Caki2 (cell line): ENCODE measurements at places on chromosomes 4 and X.

DNA sequence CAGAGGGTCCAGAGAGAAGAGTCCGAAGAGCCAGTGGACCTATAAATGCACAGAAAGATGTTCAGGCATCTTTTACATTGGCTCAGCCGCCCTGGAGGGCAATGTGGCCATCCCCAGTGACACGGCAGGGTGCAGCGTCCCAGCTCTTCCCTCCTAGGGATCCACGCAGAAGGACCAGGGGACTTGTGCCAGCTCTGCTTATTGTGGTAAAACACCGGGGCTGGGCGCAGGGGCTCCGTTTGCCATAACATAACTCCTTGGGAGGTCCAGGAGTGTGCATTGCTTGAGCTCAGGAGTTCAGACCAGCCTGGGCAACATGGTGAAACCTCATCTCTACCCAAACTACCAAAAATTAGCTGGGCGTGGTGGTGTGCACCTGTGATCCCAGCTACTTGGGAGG is 70.2 kb downstream of the CPZ start:
- DNase-seq, result no peak

DNA sequence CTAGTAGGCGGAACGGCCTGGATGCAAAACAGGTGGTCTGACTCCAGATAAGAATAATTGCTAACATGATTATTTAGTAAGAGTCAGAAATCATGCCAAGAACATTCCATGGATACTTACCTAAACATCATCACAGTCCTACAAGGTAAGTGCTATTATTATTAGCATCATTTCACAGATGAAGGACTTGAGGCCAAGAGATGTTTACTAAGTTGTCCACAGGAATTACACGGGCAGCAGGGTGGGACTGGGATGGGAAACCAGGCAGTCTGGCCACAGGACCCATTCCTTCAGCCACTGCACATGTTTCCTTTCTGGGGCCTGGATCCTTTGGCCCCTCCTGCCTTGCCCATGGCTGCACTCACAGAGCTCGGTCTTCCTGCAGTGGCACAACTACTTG is 48.3 kb downstream of the ANAPC4 start:
- DNase-seq, result no peak

DNA sequence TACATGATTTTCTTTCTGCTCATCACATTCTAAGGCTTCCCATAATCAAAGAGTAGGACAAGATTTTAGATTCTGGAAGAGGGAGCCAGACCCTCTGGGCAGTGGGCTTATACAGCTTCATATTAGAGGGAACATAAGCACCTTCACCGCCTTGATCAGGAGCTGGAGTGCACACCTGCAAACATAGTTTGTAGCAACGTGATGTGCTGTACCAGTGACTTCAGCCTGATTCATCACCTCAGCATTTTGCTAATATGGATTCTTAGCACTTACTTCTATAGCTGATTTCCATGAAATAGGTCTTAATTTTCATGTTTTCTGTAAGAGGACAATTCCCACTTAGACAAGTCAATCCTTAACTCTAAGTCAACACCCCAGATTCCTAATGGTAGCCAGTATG is 36.7 kb downstream of the PCDH18 start:
- DNase-seq, result no peak

GRCh38 chr4:47718696-47719095 is 119.2 kb downstream of the CORIN start:
- no peak for DNase-seq

- DNase-seq, result no peak
Observed at GRCh38 chrX:28884823-28885222, 297.6 kb downstream of the IL1RAPL1 start.

DNA sequence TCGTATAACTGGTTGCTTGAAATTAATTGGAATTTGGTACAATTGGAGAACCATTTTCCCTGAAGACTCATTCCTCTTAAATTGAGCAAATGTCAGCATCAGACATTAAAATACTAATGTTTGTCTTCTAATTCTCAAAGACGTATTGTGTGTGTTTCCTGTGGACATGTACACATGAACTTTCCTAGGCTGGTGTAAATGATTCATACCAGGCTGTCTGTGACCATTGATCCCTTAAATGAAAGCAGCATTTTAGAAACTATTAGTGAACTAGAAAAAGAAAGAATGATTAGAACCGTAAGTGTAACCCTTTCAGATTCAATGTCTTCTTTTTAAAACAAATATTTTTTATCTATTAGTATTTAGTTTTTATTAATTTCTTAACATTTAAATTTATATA is 332.9 kb downstream of the PPP3CA start:
- no peak for DNase-seq

DNA sequence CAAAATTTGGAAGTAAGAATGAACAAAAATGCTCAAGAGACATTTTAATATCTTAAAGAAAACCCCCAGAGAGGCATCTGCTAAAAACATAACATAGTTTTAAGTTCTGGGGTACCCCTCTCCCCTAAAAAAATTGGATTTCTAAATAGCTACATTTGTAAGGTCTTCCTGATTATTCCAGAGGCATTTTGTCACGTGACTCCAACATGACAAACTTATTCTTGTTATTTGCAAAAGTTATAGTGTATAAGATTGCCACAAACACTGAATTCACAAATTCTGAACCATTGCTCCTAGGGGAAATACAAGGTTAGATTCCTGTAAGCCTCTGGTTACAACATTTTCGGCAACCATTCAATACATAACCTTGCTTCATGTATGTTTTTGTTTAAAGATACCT is 73.4 kb downstream of the COL25A1 start:
- no peak for DNase-seq

DNA sequence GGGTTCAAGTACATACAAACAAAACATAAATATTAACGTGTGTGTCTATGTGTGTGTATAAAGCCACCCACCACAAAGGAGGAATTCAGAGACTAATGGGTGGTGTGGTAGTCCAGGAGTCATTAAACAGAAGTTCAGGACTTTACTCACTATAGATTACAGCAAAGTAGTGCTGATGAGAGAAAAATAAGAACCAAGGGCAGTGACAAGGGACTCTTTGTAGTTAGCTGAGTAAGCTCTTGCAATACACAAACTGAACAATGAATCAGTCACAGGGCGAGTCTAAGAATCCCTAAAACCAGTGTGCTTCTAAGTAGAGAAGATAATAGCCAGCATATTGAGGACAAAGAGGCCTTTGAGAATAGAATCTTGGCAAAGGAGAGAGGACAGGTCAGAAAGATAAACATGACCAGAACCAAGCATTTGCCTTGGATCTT is 232.4 kb downstream of the PPP3CA start:
- peak; percentile 36 for DNase-seq

DNA sequence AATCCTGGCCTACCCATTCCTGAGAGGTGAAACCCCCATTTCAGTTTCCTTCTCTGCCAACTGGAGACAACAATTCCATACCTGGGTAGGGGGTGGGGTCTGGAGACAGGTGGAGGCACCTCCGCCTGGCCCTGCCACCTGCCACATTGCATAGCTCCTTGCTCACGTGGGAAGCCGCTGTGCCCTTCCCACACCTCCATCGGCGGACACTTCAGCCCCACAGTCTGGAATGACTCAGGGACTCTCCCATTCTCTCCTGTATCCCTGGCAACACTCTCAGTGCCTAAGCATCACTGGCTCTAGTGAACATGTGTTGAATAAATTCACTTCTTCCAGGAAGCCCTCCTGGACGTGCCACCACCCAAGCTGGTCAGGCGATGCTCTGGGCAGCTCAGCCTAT is 21.7 kb downstream of the PPP2R2C start:
- no peak for DNase-seq

- no peak for DNase-seq
Observed at GRCh38 chr4:12146339-12146738, 717.6 kb upstream of the HS3ST1 start.

DNA sequence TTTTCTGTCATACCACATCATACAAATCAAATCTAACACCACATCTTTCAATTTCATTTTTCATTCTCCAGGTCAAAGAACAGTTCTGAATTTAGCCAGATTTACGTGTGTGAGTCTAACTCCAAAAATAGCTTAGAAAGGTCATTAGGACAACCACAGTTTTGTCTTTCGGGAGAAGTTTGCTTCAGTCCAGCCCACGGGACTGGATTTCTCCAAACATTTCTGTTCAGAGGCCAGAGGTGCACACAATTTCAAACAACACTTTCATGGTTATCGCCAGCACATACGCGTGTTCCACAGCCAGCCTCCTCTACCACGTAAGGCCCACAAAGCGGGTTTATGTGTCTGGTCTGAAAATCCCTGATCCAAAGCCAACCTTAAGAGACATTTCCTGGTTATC is 65.9 kb downstream of the VEGFC start:
- no peak for DNase-seq

GRCh38 chr4:17124767-17125166 is 226.3 kb upstream of the LDB2 start:
- DNase-seq, result no peak

DNA sequence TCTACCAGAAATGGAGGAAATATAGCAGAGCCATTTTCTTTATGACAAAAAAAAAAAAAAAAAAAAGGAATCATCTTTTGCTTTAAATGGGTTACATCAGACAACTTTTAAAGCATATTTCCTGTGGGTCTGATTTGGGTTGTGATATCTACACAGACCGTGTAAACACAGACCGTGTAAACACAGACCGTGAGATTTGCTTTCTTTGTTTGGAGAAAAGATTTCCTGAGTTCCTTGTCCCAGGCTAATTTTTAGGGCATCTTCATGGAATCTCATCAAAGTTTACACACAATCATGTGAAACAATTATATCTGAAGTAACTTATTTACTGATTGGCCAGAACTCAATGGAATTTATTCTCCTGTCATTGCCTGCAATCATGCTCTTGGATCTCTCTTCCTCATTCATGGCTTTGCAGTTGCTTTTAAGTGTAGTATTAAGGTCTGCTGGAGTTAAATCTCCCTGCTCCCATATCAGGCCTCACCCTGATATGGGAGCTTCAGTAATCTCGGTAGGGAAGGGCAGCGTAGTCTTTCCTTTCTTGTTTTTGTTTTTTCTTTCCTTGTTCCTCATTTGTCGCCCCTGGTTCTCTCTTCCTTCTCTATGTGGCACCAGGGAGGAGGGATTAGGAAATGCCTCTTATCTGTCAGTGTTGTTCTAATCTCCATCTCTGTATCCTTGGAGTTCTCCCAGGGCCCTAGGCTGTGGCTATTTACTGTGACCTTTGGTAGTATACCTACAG is 248.6 kb upstream of the JADE1 start:
- DNase-seq, result no peak

DNA sequence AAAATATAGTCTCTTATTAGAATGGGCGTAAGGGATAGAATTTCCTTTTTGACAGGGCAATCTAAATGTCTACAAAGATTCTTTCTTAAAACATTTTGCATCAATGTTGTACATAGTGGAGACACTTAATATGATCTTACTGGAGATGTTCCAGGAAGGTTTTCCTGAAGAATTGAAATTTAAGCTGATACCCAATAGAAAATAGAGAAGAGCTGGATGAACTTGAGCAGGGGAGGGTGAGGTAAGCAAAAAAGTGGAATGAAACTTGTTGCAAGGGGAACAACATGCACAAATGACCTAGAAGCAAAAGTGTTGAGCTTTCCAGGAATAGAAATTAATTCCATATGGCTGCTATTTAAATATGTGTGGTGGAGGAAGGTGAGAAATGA is 19.7 kb downstream of the SLAIN2 start:
- no peak for DNase-seq

- DNase-seq, result no peak
Observed at GRCh38 chr4:87962398-87963146, 12.9 kb upstream of the SPP1 start.

- DNase-seq, result no peak
Observed at GRCh38 chr4:74610491-74610890, 165.6 kb downstream of the AREG start.

DNA sequence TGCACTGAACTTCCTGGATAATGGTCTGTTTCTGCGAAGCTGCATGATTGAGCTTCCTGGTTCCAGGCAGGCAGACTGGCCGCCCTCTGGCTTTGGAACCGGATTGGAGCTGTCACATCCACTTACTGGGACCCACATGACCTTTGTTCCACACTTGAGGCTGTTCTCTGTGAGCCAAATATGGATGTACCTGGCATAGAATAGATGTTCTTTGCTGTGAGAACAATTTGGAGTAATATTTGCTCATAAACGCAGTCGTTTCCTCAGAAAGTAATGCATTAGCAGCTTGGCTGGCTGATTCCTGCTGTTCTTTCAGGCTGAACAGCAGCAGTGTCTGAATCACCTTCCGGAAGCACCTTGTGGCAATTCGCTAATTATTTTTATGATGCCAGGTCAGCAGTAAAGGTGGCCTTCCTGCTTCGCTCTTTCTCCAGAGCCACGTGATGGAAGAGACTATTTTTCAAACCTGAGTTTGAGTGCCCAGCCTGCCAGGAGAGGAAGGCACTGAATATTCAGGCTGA is 78.1 kb upstream of the BOD1L1 start:
- DNase-seq, result peak; percentile 95

DNA sequence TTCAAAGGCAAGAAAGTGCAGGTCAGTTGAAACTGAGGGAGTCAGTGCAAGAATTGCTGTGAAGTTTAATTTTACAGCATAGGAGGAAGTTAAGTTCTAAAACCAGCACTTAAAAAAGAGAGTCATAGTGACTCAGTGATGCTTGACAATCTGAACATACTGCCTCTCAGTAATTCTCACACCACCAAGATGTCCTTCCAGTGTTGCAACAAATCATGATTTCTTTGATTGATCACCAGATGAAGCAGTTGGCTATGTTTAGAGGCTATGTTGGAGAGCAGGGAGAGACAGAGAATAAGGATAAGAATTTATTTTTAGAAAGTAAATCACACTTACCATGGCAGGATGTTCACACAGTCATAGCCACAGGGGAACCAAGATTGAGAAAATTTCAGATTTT is 13.2 kb downstream of the TRIM2 start:
- peak; percentile 41 for DNase-seq

DNA sequence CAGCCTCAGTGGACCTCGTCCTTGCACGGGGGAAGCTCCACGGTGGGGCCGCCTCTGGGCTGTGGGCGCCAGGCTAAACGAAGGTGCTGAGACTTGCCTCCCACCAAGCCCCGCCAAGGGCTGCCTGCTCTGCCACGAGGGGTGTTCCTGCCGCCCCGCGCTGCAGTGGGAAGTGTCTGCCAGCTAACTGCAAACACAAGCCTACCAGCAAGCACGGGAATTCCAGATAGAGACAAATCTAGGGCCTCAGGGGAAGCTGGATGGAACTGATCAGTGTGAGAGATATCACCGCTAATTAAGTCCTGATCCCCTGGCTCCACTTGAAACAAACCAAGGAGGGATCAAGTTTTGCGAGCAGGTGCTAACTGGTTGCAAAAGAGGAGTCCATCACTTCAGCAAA is 181.6 kb upstream of the LEF1 start:
- DNase-seq, result no peak

GRCh38 chr4:107458194-107458593 is 261.8 kb downstream of the PAPSS1 start:
- no peak for DNase-seq

GRCh38 chr4:115491686-115492085 is 378.3 kb upstream of the NDST4 start:
- DNase-seq, result no peak

DNA sequence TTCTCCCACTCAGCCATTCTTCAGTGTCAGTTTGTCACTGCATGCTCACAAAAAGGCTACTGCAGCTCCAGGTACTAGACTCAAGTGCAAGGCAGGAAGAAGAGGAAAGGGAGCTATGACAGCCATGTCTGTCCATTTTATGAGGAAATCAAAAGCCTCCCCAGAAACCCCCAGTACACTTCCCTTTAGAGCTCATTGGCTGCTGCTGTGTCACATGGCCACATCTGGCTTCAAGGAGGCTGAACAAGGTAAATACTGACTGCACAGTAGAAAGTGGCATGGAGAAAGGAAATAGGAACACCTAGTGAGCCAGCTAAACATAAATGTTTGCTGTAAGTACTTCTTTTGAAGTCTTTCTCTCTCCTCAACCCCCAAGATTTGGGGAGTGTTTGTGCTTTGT is 67.2 kb upstream of the FRAS1 start:
- no peak for DNase-seq
